ENCODE measurements at places on chromosomes 12 and 14.
A peak's percentile ranks its signal among the peaks of the same experiment; 100 is the strongest.

- no peak for DNase-seq
Observed at GRCh38 chr12:129662234-129662633, 241.6 kb downstream of the TMEM132D start.

DNA sequence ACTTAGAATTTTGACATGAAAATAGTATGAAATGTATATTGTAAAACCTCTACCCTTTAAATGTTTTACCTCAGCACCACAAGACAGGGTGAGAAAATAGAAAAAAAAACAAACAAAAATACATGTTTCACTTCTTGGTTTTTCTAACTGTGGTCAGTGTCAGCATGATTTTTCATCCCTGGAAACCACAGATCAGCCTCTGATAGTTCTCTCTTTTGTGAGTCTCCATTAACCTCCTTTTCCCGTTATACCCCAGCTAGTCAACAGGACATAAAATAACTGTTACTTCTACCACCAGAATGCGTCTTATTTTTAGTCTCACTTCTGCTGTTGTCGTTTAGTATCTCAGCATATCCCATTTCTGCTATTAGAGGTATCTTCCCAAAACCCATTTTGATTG lies 48.3 kb upstream of the KCNMB4 start:
- DNase-seq: peak; percentile 83

DNA sequence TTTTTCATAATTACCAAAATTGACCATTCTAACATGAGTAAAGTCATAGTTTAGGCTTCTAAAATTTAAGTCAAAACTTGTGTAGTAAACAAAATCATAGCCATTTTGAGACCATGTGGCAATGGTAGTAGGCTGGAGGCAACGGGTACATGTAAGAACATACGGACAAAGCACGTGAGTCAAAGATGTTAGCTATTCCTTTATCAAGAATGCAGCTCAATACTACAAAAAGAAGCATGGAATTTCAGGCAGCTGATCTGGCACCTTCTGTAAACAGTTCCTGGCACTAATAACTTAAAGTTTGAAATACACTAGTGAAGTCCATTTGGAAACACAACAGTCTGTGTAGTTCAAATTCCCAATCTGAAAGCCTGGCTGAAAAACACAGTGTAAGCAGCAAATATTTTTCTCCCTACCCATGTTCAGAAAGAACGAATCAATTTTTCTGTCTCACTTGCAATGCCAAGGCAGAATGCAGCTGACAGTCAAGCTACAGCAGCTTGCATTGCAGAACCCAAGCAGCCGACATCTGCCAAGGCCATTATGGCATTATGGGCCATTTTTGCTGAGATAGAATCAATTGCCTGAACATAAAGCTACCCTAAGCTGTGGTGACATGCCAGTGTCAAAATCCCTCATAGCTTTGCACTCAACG lies 29.3 kb downstream of the MYF5 start:
- DNase-seq: no peak

DNA sequence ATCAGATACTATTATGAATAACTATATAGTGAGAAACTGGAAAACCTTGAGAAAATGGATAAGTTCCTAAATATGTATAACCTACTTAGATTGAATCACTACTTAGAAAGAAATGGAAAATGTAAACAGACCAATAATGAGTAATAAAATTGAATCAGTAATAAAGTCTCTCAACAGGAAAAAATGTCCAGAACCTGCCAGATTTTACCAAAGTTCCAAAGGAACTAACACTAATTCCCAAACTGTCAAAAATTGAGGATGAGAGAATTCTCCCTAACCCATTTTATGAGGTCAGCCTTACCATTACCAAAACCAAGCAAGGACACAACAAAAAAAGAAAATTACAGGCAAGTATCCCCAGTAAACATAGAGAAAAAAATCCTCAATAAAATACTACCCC lies 272.0 kb downstream of the RPAP3 start:
- DNase-seq: no peak

DNA sequence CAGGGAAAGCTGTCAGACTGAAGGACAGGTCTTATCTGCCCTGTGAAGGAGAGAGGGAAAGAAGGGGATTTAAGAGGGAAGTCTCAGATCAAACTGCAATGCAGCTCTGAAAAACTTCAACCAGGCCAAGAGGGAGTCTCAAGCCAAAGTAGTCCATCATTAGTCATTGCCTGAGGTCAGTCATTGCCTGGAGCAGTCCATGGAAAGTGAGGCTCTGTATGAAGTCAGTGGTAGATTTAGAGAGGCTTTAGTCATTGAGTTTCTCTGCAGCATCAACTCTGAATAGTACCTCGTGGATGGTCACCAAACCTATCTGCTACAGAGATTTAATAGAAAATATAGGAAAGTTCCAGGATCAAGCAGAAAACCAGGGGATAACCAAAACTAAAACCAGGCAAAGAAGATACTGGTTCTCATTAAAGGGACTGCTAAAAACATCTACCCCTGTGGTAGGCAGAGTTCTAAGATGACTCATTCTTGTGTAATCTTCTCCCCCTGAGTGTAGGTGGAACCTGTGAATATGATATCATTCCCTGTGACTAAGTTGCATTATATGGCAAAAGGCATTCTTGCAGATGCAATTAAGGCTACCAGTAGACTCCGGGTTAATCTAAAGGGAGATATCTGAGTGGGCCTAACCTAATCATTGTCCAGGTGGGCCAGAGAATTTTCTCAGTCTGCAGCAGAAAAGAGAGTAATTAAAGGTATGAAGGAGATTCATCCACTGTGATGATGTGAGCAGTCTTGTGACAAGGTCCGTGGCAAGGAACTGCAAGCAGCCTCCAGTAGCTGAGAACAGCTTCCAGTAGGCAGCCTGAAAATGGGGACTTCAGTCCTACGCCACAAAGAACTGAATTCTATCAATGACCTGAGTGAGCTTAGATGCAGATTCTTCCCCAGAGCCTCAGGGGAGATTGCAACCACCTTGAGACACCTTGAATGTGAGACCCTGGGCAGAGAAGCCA lies 123.1 kb downstream of the GALC start:
- DNase-seq: no peak

- peak; percentile 54 for DNase-seq
Observed at GRCh38 chr14:64998455-64998931, 11.8 kb downstream of the FNTB start.

DNA sequence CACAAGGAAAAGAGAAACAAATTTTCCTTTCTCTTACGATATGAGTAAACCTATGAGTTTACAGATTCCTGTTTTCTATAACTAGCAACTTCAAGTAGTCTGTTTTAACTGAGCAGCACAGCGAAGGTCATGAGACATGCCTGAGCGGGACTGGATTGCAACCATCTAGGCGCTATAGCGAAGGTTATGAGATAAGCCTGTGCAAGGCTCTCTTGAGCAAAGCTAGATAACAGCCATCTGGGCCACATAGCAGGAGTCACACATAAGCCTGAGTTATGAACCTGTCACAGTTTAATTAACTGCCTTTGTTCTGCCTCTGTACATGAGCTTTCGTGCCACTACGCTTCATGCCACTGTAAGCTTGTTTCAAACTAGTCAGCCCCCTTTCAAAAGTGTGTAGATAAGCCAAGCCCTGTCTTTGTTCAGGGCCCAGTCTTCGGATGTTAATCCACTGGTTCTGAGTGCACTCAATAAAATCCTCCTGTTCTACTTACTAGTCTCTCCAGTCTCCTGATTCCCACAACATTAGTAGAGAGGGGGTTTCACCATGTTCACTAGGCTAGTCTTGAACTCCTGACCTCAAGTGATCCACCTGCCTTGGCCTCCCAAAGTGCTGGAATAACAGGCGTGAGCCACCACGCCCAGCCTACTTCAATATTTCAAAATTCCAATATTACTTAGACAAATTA lies 47.1 kb downstream of the SEC23A start:
- peak; percentile 2 for DNase-seq

DNA sequence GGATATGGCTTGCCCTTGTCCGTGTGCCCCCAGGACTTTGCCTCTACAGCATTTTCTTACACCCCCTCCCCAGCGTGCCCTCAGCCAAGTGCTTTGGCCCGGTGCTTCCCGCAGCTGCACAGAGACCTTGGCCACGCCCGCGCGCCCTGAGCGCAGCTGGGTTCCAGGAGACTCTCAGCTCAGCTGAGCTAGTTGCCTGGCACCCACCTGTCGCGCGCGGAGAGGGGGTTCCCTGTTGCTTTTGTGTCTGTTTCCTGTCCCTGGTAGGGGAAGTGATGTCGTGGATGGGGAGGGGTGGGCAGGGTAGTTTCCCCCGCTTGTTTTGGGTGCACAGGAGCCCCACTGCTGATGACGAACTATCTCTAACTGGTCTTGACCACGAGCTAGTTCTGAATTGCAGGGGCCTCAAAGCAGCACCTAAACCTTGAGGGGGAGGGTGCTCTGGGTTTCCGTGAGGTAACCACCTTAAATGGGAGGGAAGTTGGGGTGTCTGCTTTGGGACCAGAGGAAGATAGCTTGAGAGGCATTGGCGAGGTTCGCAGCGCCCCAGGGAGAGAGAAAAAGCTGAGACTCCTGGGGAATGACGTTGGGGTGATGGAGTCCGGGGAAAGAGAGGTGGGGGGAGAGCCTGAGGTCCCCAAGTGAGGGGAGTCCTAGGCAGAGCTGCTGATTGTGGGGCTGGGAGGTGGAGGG lies 1.5 kb downstream of the DIO3 start:
- DNase-seq: no peak

GRCh38 chr12:110804406-110804805 lies 42.4 kb upstream of the CCDC63 start:
- DNase-seq: no peak

GRCh38 chr12:87756111-87756510 lies 273.1 kb downstream of the C12orf50 start:
- no peak for DNase-seq

DNA sequence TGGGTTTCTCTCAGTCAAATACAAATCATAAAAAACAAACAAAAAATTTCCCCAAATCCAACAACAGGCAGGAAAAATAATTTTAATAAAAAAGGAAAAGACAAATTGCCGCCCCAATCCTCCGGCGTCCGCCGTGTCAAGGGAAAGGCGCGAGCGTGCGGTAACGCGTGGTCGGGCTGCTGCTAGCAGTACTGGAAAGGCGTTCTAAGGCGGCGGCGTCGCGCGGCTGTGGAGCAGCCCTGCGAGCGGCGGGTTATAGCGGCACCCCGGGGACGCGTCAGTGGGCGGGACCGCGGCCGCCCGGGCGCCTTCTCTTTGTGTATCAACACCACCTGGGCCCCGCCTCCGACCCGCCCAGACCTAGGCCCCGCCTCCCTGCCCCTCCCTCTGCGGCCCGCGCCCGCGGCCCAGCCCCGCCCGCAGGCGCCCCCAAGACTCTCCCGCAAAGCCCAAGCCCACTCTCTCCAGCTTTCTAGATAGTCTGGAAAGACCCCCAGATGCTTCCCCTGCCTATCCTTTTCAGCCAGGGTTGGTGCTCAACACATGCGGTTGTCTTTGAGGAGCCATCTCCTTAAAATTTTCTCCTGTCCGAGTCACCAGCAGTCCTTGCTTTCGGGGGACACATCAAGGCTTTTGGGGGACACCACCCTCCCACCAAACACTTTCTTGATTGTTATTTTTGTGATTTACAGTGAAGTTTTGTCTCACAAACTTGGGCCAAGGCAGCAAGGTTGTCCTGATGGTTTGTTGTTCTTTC lies at the start of gene SLC38A2:
Gene SLC38A2 (minus strand): TSS at position 230 of the 757 bp plus-strand sequence. CDS start 1,480 bp downstream, outside the sequence.
- DNase-seq: peak; percentile 95

DNA sequence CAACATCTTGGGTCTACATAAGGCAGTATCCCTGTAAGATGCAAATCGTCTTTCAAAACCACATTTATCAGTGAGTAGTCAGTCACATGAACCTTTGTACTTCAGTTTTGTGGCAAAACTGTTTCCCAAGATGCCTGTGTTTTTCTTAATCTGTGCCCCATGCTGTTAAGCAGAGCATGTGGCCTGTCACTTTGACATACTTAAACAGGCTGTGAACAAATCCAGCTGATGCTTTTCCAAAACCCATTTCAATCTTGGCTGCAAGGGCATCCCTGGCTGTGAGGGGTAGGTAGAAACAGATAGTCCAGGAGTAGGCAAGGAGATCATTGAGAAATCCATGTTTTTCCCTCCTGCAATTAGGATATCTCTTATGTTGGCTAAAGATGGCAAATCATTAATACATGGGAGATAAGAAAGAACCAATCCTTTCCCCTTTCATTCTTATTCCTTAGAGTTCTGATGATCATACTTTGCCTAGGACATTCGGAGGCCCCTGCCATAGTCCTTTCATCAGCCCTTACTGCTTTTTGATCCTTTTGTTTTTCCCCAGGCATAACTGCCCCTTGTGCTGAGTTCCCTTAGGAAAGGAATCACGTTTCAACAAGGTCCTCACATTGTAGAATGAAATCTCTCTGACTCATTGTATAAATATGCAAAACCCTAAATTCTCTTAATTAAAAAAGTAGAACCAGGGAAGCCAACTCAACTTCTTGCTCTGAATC lies 121.1 kb upstream of the EEA1 start:
- DNase-seq: no peak

DNA sequence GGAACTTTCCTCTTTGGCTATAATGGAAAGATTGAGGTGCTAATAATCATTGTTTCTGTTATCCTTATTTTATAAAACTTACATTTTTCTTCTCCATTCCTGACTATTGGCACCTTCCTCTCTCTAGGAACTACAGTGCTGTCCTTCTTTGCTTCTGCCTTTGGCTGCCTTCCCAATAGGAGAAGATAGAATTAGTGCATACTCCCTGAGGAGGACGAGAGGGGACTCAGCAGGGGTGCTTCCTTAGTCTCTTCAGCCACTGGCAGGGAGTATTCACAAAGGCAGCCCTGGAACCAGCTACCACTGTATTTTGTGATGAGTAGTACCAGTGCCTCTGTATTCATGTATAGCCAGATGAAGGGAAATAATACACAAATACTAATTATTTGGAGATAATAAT lies 208.5 kb downstream of the FOXG1 start:
- no peak for DNase-seq

DNA sequence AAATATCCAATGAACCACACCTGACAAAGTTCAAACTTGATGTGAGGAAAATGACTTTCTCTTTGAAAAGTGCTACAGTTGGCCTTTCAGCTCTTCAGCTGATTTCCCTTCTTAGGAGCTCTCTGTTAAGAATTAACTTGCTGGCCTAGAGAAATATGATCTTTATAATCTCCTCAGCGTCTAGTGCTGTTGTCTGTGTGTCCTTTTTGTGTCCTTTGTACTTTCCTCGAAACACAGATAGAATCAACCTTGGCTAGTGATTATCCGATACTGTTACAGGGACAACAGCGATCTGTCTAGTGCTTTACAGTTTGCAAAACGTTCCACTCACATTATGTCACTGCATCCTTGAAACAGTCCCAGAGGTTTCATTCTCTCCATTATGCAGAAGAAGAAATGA lies 162.8 kb upstream of the RMST start:
- DNase-seq: no peak
